AG09319 (cell line): ENCODE measurements at places on chromosomes 16 and 17.

DNA sequence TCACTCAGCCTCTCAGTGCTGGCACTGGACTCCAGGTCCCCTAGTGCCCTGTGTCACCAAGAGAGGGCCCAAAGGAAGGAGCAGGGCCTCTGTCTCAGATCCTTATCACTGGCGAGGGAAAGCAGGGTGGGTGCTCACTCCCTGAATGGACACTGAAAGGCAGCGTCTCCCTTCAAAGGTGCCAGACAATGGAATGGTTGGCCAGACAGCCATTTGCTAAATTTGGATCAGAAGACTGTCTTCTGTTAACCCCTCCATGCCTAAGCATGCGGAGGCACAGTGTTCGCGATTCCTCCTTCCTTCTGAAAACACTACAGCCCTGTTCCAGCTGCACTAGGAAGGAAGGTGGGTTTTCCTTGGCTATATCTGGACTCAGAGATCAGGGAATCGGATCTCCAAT, 48.4 kb downstream of the SRCIN1 start:
- no peak for DNase-seq

DNA sequence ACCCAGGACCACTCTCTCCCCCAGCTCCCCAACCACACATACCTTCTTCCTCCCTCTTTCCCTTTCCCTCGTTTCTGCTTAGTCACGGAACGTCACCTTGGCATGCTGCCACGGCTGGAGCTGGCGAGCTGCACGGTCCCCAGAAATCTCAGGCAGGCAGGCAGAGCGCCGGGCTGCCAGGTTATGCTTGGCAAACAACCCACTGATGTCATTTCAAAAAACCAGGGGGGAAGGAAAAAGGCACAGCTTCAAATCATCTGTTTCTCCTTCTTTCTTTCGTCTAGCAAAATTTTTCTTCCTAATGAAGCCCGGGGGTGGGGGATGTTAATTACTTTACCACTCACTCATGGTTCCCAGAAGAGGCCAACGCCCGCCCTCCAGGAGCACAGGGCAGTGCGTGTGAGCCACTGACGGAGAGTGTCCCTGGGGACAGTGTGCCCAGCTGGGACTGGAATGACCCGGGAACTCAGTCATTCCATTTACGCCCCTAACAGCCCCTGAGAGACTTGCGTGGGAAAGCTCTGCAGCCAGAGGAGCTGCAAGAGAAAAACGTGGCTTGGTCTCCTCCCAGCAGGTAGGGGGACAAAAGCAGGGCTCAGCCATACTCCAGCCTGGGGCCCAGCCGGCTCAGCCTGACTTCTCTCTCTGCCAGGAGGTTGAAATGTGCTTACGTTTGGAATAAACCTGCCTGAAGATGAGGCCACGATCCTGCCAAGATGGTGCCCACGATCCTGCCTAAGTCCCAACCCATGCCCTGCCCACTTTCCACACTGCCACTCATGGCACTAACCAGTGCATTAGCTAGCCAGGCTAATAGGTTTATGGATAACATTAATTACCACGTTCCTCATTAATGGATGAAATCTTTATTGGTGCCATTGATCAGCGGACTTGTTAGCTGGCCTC, 198.9 kb downstream of the ZFHX3 start:
- DNase-seq, result peak; percentile 84

- no peak for DNase-seq
These were observed 288.2 kb upstream of the SALL1 start for GRCh38 chr16:51439271-51439670.

- DNase-seq, result no peak
These were observed 2.3 kb upstream of the MPRIP start for GRCh38 chr17:17039911-17040310.

DNA sequence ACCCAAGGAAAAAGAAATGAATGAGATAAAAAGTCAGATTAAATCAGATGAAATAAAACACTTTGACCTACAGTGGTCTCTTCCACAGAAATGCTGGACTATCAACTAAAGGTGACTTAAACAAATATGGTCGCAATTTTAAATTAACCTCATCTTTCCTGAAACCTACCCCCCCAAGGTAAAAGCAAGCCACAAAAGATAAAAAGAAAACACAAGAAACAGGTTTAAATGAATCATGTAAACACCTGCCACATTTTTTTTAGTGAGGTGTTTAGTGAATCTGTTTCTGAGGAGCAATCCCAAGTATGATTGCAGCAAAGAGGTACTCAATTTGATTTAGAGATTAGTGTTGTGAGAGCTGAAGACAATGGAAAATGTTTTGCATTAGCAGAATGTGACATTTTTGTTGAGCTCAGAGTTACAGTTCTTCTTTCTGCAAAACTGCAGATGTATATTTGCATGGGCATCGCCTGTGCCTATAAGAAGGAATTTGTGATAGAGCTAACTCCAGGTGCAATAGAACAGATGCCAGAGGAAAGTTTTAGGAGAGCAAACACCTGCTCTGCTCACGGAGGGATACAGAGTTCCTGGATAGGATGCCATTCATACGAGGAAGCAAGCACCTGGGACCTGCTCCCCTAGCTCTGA, 3.4 kb upstream of the MMD start:
- DNase-seq, result no peak

DNA sequence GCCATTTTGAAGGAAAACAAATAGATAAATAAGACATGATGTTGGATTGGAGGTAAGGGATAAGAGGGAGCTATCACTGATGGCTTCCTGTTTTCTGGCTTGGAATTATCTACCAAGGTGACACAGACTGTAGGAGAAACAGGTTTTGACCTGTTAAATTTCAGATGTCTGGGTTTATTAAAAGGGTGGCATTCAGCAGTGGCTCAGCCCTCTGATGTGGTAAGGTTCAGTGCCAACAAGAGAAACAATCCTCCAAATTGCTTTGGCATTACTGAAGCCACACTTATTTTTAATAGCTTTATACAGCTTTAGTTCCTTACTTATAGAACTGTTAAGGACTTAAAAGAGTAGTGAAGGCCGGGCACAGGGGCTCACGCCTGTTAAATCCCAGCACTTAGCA, 37.0 kb upstream of the AKAP1 start:
- DNase-seq, result no peak

DNA sequence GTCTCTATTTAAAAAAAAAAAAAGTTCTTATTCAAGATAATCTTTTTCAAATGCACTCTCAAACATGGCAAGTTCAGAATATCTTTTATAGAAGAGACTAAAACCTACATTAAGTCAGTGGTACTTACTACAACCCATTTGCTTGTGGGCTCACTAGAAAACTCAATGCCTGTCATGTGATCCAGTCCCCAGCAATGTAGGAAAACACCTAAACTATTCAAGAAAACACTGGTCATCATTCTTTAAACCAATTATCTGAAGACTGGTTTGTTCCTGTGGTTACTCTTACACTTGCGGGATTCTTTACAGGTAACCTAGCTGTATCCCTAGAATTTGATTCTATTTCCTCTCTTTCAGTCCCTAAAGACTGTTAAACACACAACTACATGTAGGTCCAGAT, 19.6 kb downstream of the MED13 start:
- no peak for DNase-seq

DNA sequence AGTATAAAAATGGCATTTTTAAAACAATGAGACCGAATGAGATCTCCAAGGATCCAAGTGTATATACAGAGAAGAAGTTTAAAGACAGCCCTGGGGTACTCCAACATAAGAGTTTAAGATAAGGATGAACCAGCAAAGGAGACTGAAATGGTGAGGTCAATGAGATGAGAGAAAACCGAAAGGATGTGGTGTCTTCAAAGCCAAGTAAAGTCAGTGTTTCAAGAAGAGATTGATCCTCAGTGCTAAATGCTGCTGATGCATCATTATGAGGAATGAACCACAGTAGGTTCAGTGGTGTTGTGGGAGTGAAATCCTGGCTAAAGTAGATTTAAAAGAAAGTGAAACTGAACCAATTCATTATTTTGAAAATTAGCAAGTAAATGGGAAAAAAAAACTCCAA, 38.1 kb upstream of the NLK start:
- DNase-seq, result no peak

DNA sequence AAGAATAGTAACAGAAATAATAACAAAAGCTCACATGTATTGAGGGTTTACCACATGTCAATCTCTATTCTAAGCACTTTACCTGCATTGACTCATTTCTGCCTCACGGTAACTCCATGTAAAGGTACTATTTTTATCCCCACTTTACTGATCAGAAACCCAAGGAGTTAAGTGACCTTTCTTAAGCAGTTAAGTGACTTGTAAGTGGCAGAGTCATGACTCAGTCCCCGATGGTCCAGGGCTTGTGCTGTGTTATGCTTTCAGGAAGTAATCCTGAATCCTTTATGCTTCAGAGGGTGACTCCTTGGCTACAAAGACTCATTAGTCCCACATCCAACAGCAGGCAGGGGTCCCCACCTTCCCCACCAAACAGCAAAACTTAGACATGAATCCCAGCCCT, 66.5 kb downstream of the MRM1 start:
- DNase-seq, result no peak

GRCh38 chr16:87252269-87252970, 64.8 kb downstream of the C16orf95 start:
- no peak for DNase-seq

GRCh38 chr17:61775364-61775763, 88.0 kb downstream of the BRIP1 start:
- DNase-seq, result no peak

- no peak for DNase-seq
These were observed 558 bp downstream of the PEX12 start for GRCh38 chr17:35577830-35578196.

DNA sequence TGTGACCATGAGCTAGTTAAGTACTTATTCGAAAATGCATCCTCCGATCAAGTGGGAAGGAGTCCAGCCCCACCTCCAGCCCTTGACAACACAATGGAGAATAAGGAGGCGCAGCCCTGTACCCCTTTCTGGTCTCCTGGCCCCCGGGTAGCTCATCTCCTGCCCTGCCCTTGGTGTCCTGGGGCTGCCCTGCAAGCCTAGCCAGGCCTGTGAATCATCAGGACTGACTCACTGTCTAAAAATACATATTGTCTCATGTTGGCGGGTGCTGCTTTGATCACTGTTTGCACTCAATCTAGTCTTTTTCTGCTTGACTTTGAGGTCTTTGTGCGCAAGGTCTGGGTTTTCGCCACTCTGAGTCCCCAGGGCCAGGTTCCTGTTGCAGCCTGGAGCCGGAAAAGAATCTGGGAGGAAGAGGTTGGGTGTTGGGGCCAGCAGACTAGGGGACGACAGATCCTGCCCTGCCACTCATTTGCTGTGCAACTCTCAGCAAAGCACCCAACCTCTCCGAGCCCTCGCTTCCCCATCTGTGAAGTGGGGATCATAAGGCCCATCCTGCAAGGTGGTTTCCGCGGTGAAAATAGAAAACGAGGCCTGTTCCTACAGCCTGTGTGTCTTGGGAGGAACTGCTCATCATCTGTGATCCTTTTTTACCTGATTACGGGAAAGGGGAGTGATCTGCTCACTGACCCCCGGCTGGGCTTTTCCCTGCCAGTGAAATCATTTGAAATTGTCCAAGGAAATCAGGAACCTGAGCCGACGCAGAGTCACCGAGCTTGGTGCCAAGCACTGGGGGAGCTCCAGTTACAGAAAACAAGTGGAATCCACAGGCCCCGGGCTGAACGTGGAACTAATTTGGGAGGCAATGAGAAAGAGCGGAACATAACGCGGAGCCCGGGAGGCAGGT, 230.4 kb downstream of the PARN start:
- DNase-seq, result peak; percentile 83

GRCh38 chr16:1439058-1439698, 5.2 kb downstream of the CCDC154 start:
- DNase-seq, result no peak

GRCh38 chr17:74164446-74165045, 38.9 kb upstream of the RPL38 start:
- no peak for DNase-seq

- DNase-seq, result no peak
These were observed 206.4 kb downstream of the CEP112 start for GRCh38 chr17:65985571-65985970.

GRCh38 chr17:17201907-17202306, 4.2 kb downstream of the PLD6 start:
- DNase-seq, result no peak

GRCh38 chr17:5870231-5870953, 199.8 kb upstream of the WSCD1 start:
- no peak for DNase-seq

- DNase-seq, result no peak
These were observed 490.3 kb downstream of the MAF start for GRCh38 chr16:79110242-79110641.

GRCh38 chr17:76119409-76120371, 16.1 kb upstream of the EXOC7 start:
- DNase-seq, result no peak

DNA sequence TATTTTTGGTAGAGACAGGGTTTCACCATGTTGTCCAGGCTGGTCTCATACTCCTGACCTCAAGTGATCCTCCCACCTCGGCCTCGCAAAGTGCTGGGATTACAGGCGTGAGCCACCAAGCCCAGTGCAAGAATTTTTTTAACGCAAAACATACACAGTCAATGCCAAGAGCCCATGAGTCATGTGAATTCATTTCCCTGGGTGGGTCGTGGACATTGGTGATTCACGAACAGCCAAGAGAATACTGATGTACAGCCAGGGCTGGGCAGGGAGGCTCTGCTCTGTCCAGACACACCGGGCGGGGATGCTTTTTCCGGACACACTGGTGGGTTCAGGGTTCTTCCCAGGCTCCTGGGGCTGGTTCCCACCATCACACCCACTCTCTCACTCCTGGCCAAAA, 17.7 kb downstream of the SLC38A8 start:
- DNase-seq, result peak; percentile 29

DNA sequence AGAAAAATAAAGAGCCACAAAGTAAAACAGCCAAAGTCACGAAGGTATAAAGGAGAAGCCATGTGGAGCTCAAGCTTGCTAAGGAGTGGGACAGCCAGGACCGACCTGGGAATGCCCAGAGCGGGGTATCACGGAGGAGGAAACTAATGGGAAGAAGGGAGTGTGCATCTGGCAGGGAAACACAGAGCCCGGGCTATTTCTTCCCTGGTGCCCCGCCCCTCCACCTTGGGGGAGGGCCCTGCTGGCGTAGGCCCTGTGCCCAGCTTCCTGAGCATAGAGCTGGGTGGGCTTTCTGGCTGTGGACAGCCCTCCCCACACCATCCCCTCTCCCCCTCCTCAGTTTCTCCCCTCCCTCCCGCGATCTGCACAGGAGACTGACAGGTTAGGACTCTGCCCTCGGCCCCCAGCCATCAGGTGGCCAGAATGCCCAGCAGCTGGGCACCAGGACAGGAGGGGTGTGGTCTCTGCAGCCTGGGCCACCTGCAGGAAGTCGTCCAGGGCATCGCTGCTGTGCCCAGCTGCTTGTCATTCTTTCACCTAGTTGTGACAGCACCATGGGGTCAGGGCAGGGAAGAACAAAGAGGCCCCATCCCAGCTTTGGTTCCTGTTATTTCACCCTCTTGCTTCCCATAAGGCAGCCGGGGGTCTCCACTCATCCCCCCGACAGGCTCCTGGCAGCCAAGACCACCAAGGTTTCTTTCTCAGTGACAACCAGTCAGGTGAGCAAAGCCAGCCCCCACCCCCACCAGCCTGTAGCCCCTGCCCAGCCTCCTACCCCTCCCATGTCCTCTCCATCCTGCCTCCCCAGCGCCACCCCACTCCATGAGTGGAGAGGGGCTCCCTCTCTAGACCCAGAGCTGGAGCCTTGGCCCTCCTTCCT, 7.1 kb upstream of the DCAF7 start:
- no peak for DNase-seq

- DNase-seq, result no peak
These were observed 47.7 kb downstream of the BEAN1 start for GRCh38 chr16:66474750-66475199.
